ENCODE measurements at places on chromosomes 3 and 15.

DNA sequence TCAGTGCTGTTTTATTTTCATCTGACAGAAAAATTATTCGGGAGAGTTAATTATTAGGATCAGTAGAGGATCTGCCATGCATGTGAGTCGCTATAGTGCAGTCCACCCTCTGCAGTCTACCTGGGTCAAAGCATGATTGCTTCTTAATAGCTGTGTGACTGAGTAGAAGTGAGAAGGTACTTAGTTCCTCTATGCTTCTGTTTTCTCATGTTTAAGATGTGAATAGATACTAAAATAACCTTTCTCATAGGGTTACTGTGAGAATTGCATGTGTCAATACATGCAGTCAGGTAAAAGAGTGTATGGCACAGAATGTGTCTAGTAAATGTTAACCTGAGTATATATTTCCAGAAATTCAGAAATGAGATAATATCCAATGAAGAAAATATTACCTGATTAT lies 435.7 kb downstream of the NAALADL2 start:
- DNase-seq, result no peak

DNA sequence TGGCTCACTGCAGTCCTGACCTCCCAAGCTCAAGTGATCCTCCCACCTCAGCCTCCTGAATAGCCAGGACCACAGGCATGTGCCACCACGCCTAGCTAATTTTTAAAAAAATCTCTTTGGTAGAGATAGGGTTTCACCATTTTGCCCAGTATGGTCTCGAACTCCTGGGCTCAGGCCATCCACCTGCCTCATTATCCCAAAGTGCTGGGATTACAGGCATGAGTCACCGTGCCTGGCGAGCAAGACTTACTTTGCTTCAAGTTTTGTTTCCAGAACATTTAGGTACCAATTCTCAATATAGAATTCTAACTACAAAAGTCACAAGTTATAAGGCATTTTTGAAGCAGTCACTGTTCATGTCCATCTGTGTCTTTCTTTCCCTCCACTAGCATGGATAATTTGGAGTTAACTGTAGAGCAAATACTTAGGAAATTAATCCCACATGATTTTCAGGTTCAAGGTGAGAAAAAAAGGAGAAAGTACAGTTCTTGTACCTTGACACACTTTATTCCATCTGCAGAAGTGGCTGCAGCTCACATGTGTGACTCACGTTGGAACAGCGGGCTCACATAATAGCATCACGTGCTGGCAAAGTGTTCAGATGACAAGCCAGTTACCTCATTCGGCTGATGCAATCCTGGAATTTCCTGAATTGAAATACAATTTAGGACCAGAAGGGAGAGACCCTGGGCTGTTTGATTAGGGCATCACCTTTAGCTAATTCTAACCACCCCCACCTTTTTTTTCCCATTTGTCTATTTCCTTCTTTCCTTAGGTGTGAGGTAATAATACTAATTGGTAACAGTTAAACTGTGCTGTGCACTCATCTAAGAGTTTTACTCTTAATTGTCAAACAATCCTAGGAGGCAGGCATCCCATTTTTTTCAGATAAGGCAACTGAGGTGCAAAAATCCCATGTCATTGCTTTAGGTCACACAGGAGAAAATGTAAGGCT lies 46.9 kb upstream of the NEDD4 start:
- peak; percentile 95 for DNase-seq

DNA sequence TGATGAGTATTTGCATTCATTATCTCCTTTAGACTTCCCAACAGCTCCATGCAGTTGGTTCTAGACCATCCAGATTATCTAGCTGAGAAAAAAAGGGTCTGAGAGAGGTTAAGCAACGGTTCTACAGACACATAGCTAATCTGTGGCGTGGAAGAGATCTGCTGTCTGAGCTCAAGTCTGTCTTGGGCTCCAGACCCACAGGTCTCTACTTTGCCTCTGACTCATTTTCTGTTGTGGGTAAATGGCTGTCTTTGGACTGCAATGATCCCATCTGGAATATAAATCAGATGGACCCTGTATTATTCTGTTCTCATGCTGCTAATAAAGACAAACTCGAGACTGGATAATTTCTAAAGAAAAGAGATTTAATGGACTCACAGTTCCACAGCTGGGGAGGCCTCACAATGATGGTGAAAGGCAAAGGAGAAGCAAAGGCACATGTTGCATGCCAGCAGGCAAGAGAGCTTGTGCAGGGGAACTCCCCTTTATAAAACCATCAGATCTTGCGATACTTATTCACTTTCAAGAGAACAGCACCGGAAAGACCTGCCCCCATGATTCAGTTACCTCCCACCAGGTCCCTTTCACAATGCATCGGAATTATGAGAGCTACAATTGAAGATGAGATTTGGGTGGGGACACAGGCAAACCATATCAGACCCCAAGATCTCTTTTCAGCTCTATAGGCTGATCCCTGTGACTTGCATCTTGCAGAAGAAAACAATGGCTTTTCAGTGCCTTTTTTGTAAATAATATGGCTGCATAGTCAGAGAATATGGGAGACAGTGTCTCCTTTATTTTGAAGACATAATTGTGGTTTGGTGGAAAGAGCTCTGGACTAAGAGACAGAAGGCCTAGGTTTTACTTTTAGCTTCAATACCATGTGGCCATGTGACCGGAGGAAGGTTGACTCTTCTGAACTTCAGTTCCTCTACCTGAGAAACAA lies 24.7 kb downstream of the CEMIP start:
- no peak for DNase-seq

DNA sequence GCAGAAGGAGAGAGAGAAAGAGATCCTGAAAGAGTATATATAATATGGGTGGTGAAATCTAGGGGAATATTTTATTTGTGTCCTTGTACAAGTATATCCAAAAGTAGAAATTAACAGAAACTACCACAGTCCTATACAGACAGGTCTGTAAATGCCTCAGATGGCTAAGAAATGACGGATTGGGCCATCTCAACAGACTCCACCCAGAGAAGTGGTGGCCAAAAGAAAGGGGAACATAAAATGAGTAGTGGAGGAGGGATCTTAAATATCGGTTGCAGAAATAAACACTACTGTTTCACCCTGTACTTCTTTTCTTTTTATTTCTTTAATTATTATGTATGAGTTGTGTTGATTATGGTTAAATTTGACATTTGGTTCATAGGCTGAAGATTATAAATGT lies 47.7 kb downstream of the CCR3 start:
- DNase-seq, result no peak

- DNase-seq, result peak; percentile 87
Observed at GRCh38 chr15:71679793-71680353, 130.5 kb upstream of the NR2E3 start.

- DNase-seq, result no peak
Observed at GRCh38 chr15:95577927-95578326, 752.6 kb upstream of the NR2F2 start.

GRCh38 chr3:160929595-160929994 lies 173.6 kb downstream of the PPM1L start:
- DNase-seq, result no peak

All from fibroblast of mammary gland (primary cell).